ENCODE measurements at places on chromosomes 11 and 22.

DNA sequence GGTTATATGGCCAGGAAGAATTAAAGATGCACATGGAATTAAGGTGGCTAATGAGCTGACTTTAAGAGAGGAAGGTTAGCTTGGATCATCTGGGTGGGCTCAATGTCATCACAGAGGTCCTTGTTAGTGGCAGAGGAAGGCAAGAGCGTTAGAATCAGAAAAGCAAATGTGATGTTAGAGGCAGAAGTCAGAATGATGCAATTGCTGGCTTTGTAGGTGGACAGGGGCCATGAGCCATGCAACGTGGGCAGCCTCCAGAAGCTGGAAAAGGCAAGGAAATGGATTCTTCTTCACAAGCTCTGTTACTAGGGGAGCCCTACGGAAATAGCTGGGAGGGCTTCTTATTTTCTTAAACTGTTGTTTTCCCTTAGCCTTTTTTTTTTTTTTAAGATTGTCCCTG is 2.3 kb upstream of the CBLIF start:
- DNase-seq = no peak
- H3K4me3 ChIP-seq = no peak overlapping the region
- peaks cover 23% of the 10 kb centered on the region for H3K4me1 ChIP-seq

DNA sequence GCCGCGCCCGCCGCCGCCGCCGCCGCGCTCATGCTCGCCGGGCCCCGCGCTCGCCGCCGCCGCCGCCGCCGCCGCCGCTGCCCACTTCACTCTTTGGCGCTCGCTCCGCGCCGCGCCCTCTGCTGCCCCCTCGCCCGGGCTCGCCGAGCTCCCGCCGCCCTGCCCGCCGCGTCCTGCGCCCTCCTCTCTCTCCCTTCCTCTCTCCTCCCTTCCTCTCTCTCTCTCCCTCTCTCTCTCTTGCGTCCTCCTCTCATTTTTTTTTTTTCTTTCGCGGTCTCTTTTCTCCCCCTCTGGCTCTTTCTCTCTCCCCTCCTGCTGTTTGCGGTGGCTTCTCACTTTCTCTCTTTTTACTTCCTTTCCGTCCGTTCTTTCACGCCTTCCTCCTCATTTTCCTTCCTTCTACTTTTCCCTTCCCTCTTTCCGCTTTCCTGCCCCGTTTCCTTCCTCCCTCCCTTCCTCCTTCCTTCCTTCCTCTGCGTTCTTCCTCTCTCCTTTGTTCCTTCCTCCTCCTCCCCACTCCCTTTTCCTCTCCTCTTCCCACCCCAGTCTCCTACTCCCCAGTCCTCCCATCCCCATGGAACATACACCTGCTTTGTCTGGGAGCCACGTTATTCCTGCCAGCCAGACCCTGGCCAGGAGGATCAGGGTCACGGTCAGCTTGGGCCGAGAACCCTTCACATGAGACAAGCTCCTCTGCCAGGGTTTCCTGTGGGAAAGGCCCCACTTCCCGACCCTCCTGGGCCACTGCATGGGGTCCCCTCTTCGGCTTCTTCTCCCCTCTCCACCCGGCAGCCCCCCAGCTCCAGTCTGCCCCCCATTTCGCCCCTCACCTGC is 19.3 kb upstream of the SHISAL1 start:
- no peaks in the 10 kb centered on the region for H3K4me1 ChIP-seq
- H3K4me3 ChIP-seq = no peak overlapping the region
- peaks cover 4% of the 10 kb centered on the region for H3K27me3 ChIP-seq
- no peaks in the 10 kb centered on the region for H3K36me3 ChIP-seq

DNA sequence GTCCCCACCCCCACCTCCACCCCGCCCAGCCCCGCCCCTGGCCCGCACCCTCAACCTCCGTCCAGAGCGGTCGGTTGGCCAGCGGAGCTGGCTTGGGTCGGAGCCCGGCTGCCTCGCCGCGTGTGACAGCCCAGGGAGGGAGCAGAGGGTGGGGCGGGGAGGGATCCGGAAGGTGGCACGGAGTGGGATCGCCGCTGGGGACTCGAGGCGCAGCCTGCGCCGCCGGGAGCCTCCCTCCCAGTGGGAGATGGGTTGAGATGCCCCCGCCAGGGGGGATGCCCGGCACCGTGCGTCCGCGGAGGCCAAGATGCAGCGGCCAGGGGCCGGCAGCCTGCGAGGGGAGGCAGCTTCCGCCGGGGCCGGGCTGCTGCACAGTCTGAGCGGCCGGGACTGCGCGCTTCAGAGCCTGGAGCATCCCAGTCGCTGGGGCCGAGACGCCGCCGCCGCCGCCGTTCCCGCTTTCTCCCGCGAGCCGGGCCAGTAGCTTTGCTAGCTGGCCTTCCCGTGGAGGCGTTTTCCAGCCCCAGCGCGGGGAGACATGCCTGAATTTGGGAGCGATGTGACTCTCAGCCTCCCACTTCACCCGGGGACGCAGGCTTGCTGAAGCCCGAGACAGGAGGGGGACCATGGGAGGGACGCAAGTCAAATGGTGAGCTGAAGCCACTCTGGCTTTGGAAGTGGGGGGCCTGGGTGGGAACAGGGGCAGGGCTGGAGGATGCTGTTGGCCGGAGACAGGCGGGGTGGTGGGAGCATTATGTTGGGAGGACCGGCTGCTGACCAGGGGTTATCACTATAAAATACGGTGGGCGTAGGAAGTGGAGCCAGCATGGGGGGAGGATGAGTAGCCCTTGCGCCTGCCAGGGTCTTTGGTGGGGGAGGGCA is 40.2 kb downstream of the DIXDC1 start:
- peak overlapping the region; percentile 46 for H3K27ac ChIP-seq
- no peaks in the 10 kb centered on the region for H3K4me1 ChIP-seq
- no peaks in the 10 kb centered on the region for H3K27me3 ChIP-seq
- peak overlapping the region; percentile 59 for H3K4me3 ChIP-seq

- H3K4me3 ChIP-seq = no peak overlapping the region
- DNase-seq = no peak
- peaks cover 46% of the 10 kb centered on the region for H3K36me3 ChIP-seq
- H3K27ac ChIP-seq = no peak overlapping the region
These were observed 17.9 kb downstream of the CLNS1A start for GRCh38 chr11:77619576-77620198.

DNA sequence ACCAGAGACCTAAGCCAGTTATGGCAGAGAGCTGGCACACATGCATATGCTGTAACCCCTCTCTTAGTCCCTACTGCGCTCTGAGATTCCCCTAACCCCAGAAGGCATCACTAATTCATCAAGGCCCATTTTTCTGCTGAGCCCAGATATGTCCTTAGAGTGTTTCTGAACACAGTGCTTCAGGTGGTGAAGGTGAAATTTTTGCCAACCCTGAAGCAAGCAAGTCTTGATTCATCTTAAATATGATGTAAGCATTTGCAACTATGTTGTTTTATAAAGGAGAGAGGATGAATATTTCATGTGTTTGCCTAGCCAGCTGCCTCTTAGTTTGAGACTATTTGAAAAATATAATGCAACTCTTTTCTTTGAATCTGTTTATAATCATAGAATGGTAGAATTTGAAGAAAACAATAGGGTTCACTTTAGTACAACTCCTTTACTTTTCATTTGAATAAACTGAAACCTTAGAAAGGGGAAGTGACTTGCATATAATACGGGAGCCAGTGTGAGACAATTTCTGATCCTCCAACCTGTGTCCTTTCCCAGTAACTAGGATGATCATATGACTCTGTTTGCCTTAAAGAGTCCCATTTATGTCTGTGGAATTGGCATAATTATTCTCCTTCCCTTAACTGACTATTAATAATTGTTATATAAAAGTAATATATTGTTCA is 194.3 kb upstream of the MTNR1B start:
- no peak overlapping the region for H3K27ac ChIP-seq
- H3K4me3 ChIP-seq = no peak overlapping the region
- no peaks in the 10 kb centered on the region for H3K4me1 ChIP-seq

- H3K27me3 ChIP-seq = no peaks in the 10 kb centered on the region
- no peak for DNase-seq
- no peak overlapping the region for H3K4me3 ChIP-seq
- no peaks in the 10 kb centered on the region for H3K36me3 ChIP-seq
- no peak overlapping the region for H3K27ac ChIP-seq
- no peaks in the 10 kb centered on the region for H3K4me1 ChIP-seq
These were observed 243.0 kb downstream of the CTTN start for GRCh38 chr11:70641369-70641768.

GRCh38 chr11:102552447-102553194 is 22.1 kb upstream of the MMP7 start:
- peak; percentile 15 for DNase-seq
- no peaks in the 10 kb centered on the region for H3K27me3 ChIP-seq
- H3K4me3 ChIP-seq = no peak overlapping the region
- H3K27ac ChIP-seq = no peak overlapping the region
- peaks cover 20% of the 10 kb centered on the region for H3K4me1 ChIP-seq
- no peaks in the 10 kb centered on the region for H3K36me3 ChIP-seq

GRCh38 chr11:19646921-19647320 is 65.7 kb upstream of the NAV2 start:
- no peaks in the 10 kb centered on the region for H3K27me3 ChIP-seq
- H3K27ac ChIP-seq = no peak overlapping the region
- no peak overlapping the region for H3K4me3 ChIP-seq
- H3K4me1 ChIP-seq = no peaks in the 10 kb centered on the region

GRCh38 chr22:37427135-37427710 is at the start of gene ELFN2:
ELFN2 (minus strand) TSS chr22:37427479; CDS start chr22:37375534, 51,945 bp downstream.
- peak; percentile 73 for DNase-seq
- no peaks in the 10 kb centered on the region for H3K36me3 ChIP-seq
- no peaks in the 10 kb centered on the region for H3K27me3 ChIP-seq
- H3K27ac ChIP-seq = no peak within 1 kb of the TSS
- no peaks in the 10 kb centered on the region for H3K4me1 ChIP-seq

DNA sequence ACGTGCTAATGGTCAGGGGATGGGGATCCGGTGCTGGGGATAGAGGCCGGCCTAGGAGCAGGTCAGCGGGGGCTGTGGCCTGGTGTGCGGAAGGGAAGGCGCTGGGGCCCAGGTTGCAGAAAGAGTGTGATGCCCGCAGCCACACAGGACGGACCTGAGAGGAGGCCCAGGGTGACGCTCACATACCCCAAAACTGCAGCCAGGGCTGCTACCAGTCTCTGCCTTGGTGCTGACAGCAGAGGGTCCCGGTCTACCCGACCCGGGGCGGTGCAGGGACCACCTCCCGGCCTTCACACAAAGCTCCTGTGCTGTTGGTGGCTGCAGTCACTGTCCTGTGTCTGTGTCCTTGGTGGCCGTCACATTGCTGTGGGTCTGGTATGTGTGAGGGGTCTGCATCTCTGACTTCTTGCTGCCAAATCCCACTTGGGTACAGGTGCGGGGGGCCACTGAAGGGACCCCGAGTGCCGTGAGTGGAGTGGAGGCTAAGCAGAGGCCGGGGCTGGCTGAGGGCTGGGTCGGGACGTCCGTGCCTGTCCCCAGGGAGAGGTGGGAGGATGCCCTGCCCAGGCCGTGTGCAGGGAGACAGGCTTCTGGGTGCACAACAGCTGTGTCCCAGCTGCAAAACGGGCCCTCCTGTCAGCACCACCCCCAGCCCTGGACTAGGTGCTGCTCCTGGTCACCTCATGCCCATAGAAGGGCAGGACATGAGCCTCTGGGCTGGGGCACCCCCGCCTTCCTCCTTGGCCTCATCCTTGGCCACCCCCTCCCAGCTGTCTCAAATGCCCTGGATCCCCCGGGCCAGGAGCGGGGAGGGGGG is 1.5 kb downstream of the LSP1 start:
- H3K4me3 ChIP-seq = peak overlapping the region; percentile 36
- H3K27ac ChIP-seq = no peak overlapping the region
- DNase-seq = peak; percentile 55
- H3K27me3 ChIP-seq = no peaks in the 10 kb centered on the region
- no peaks in the 10 kb centered on the region for H3K36me3 ChIP-seq

GRCh38 chr11:102368472-102368871 is 21.5 kb downstream of the BIRC2 start:
- no peak for DNase-seq
- H3K4me1 ChIP-seq = no peaks in the 10 kb centered on the region
- peaks cover 41% of the 10 kb centered on the region for H3K36me3 ChIP-seq
- no peak overlapping the region for H3K27ac ChIP-seq
- H3K27me3 ChIP-seq = no peaks in the 10 kb centered on the region

- DNase-seq = no peak
- no peaks in the 10 kb centered on the region for H3K27me3 ChIP-seq
- H3K4me1 ChIP-seq = no peaks in the 10 kb centered on the region
- H3K36me3 ChIP-seq = no peaks in the 10 kb centered on the region
These were observed 34.3 kb downstream of the LDLRAD3 start for GRCh38 chr11:35978183-35978582.

- no peak for DNase-seq
- H3K4me1 ChIP-seq = peaks cover 10% of the 10 kb centered on the region
- no peaks in the 10 kb centered on the region for H3K27me3 ChIP-seq
- peak overlapping the region; percentile 58 for H3K27ac ChIP-seq
- peak overlapping the region; percentile 96 for H3K4me3 ChIP-seq
These were observed 1.3 kb downstream of the HIRA start for GRCh38 chr22:19429950-19430889.

DNA sequence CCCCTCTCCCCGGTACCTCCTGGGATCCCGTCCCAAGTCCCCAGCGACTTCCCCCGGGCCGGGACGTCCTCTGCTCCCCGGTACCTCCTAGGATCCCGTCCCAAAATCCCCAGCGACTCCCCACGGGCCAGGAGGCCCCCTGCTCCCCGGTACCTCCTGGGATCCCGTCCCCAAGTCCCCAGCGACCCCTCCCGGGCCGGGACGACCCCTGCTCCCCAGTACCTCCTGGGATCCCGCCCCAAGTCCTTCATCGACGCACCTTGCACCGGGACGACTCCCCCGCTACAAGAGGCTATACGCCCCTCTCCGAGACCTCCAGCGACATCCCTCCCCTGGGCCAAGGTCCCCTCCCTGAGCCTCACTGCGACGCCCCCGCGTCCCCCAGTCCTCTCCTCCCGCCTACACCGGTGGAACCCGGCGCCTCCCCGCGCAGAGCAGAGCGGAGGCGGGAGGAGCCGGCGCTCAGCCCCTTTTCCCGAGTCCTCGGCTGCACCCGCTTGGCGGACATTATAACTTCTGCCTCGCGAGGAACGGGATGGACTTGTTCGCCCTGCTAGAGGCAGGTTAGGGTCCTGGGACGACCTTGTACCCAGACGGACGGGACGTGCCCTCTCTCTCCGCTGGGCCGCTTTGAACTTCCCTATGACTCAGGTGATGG is 912 bp downstream of the KREMEN1 start:
- no peaks in the 10 kb centered on the region for H3K4me1 ChIP-seq
- no peak overlapping the region for H3K27ac ChIP-seq
- DNase-seq = peak; percentile 57
- H3K27me3 ChIP-seq = no peaks in the 10 kb centered on the region
- no peaks in the 10 kb centered on the region for H3K36me3 ChIP-seq
- H3K4me3 ChIP-seq = peak overlapping the region; percentile 63

GRCh38 chr11:126410649-126411048 is 55.2 kb downstream of the ST3GAL4 start:
- no peaks in the 10 kb centered on the region for H3K27me3 ChIP-seq
- no peak for DNase-seq
- H3K36me3 ChIP-seq = no peaks in the 10 kb centered on the region
- H3K4me3 ChIP-seq = no peak overlapping the region

- no peak overlapping the region for H3K4me3 ChIP-seq
- H3K27ac ChIP-seq = no peak overlapping the region
- H3K27me3 ChIP-seq = no peaks in the 10 kb centered on the region
These were observed 191.8 kb upstream of the NECTIN1 start for GRCh38 chr11:119920666-119921387.

Data from pancreas (tissue), 10 donors.